ENCODE measurements at places on chromosomes 6 and 20. TPM values are rescaled to one million over a fixed set of nuclear protein-coding genes. Genes with fewer than 3 reads are reported as not detected.

- no peak for DNase-seq
These were observed 196.1 kb downstream of the UBE3D start for GRCh38 chr6:82869493-82869892.

GRCh38 chr6:15330174-15330944 lies 84.5 kb downstream of the JARID2 start:
- peak; percentile 38 for DNase-seq

- DNase-seq = no peak
These were observed 151.9 kb upstream of the SLC22A16 start for GRCh38 chr6:110628330-110628729.

- no peak for DNase-seq
These were observed 21.8 kb downstream of the HDDC2 start for GRCh38 chr6:125279961-125280360.

GRCh38 chr6:157238346-157238745 lies 85.0 kb downstream of the TMEM242 start:
- no peak for DNase-seq

DNA sequence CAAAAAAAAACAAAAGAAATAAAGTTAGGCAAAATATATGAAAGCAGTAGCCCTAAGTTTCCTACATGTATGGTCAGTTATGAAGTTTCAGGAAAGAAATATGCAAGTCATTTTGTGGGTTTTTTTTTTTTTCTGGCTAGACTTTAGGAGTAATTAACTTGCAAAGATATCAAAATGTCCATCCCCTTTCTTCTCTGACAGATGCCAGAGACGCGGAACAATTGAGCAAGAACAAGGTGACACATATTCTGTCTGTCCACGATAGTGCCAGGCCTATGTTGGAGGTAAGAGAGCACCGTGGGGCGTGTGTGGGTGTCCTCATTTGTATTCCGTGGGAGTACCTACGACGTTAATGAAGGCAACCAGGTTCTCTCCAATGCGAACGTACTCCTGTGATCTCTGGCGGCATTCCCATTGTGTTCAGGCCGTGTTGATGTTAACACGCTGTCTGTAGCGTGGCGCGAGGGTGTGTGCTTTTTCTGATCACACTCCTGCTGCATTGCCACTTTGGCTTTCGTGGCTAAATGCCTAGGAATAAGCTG lies 19.5 kb downstream of the DUSP22 start:
- DNase-seq = no peak

DNA sequence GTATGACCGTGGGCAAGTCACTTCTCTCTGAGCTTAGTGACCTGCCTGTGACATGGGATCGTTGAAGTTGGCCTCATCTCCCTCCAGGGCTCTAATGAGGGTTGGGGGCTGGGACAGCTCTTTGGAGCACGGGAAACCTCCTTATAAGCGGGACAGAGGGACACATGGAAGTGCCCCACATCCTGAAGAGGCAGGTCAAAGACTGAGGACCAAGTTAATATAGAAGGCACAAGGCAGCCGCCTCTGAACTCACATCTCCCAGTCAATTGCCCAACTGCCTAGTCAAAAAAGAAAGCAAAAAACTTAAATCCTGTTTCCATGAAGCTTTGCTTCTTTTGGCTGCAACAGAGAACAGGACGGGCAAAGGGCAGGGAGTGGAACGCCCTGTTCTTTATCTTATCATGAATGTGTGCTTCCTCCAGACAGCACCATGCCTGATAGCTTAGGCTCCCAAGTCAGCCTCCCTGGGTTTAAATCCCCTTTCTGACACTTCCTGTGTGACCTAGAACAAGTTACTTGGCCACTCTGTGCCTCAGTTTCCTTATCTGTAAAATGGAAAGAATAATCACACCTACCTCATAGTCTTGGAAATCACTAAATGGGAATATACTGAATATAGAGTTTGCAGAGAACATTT lies 27.1 kb downstream of the LBP start:
- DNase-seq = no peak

GRCh38 chr6:126722411-126722810 lies 382.5 kb downstream of the CENPW start:
- DNase-seq = no peak

DNA sequence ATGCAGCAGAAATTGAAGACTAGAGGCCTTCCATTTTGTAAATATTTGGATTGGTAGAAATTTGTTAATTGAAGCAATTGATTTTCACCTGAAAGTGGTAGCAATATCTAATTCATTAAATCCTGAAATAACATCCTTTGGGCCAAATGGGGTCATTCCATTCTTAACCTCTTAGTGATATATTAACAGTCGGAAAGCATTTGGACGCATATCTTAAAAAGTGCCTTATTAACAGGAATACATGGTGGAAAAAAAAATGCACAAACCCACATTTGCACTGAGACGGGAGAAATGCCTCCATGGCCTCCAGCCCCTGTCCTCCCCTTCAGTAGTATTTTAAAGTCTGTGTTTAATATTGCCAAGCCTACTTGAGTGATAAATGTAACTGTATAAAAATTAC lies 205.5 kb downstream of the TFAP2B start:
- no peak for DNase-seq

GRCh38 chr6:52077961-52078625 lies 9.3 kb downstream of the PKHD1 start:
- no peak for DNase-seq

- no peak for DNase-seq
These were observed 36.6 kb upstream of the GFOD1 start for GRCh38 chr6:13523826-13524622.

- no peak for DNase-seq
These were observed 3.6 kb upstream of the PHIP start for GRCh38 chr6:79081663-79082062.

DNA sequence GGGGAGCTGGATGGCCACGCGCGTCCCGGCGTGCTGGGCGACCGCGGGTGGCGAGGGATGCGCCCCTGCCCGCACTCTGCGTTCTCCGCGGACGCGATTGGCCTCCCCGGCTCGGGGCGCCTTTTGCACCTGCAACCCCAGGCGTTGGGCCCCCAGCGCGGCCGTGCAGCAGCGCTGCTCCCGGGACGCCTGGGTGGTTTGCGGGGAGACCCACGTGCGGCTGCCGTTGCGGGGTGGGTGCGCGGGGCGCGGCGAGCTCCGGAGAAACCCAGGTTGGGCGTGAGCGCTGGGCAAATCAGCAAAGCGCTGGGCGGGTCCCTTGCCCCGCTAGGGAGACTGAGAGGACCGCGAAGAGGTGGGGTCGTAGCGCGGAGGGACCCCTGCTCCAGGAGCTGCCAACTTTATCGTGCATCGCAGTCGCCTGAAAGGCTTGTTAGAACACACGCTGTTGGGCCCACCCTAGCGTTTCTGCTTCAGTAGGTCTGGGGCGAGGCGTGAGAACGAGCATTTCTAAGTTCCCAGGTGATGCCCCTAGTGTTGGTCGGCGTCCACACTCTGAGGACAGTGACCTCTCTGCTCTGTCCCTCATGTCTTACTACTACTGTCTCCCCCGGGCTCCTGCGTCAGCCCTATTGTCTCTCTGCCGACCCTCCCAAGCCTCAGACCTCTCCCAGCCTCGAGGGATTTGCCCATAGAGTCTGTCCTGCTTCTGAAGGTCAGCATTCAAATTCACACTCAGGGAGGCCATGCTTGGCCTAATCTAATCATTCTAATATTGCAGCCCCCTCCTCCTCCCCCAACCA lies 538 bp upstream of the ZFP64 start:
- no peak for DNase-seq

GRCh38 chr20:8018958-8019245 lies 659 bp downstream of the TMX4 start:
- DNase-seq = no peak

- DNase-seq = no peak
These were observed 4.3 kb downstream of the TMEM30A start for GRCh38 chr6:75280131-75280855.

GRCh38 chr6:12001004-12001705 lies 11.0 kb upstream of the HIVEP1 start:
- DNase-seq = no peak

DNA sequence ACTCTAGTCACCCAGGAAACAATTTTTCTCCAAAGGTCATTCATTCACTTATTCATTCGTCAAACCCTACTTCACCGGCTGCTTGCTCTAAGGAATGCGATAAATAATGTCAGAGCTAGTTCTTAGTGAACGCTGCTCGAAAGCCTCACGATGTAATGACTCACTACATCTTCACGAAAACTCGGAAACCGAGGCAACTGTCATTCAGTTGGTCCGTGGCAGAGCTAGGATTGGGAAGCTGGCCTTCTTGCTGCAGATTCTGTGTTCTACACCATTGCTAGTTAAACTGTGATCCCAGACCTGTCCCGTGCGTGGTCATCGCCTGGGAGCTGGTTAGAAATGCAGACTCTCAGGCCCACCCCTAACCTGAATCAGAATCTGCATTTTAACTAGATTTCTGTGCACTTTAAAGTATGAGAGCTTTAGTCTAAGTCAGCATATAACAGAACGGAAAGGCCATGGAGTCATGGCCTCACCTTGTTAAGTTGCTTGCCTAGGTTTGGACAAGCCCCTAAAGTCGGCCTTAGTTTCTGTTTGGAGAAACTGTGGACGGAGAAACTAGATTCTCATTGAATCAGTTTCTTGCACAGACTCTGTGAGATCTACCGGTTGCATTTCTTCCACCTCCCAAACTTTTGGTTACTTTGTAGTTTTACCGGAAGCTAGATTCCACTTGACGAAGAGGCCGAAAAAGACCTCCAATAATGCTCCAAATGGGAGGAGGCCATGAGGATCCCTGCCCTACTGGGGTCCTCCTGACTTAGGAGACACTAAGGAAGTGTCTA lies 651 bp upstream of the CCND3 start:
- DNase-seq = no peak

DNA sequence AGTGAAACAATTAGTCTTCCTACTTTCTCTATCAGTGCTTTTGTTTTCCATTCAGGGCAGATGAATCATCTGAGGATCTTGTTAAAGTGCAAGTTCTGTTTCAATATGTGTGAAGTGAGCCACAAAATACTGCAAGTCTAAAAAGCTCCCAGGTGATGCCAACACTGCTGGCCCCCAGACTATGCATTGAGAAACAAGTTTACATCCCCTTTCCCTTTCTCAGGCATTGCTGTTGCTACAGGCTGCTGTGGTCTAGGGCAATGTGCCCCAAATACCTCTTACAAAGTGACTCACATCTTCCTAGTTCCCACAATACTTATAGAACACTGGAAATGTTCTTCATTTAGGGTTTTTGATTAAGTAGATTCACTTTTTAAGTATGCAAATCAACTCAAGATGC lies 31.8 kb downstream of the ABRACL start:
- no peak for DNase-seq

DNA sequence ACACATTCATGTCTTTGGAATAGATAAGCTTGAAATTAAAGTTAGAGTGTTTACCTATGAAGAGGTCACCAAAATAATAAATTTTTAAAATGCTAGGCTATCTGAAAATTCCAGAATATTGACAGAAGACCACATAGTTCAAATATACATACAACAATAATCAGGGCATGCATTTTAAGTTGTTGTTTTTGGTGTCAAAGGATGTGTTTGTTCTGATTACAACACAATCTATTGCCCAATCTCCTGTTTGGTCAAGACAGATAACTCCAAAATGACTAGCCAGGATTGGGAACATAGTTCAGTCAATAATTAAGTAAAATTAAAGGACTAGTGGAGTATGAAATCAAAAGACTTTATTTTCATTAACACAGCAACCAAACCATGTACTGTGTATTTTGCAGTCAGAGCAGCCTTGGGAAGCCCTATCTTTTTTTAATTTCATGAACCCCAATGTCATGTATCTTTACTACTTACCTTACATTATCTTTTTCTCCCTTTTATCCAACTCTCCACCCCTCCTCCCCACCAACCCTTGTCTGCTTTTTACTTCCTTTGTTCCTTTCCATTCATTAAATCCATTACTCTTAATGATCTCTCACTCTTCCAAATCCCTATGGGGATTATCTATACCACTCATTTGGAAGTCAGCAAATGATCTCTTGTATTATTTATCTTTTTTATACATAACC lies 111.2 kb downstream of the CDK19 start:
- DNase-seq = no peak

GRCh38 chr20:15613530-15613929 lies 959.7 kb downstream of the KIF16B start:
- no peak for DNase-seq

- DNase-seq = no peak
These were observed 63.7 kb downstream of the PXDC1 start for GRCh38 chr6:3687847-3688246.

DNA sequence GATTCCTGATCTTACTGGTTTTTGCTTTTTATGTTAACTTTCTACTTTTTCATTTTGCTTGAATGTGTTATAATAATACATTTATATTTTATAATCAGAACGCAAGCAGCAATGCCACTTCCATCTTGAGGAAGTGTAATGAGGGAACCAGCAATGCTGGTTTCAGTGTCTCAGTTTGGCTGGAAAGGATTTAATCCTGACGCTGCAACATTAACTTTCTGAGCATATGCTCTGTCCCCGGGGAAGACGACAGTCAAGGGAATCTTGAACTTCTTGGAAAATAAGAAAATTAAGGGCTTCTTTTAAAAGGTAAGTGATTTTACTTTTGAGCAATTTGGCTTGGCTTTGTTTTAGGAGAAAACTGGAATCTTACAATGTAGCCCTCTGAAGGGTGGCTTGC lies 205.5 kb upstream of the AGPAT4 start:
- no peak for DNase-seq

Gene SLC32A1
- total RNA-seq = 0.33 TPM

Gene GSTA2
- total RNA-seq = not detected

Gene TRIM27
- 78.9 TPM for total RNA-seq

Gene LY6G6F
- total RNA-seq = not detected

Gene TPBG
- 29.5 TPM for total RNA-seq

Gene FAM83C
- total RNA-seq = not detected

Gene NR2E1
- not detected for total RNA-seq

Gene CHD6
- 62.9 TPM for total RNA-seq

Gene ZNF391
- 13.0 TPM for total RNA-seq

Gene NUP43
- 76.9 TPM for total RNA-seq

Gene C6orf163
- 1.5 TPM for total RNA-seq
